ENCODE measurements at places on chromosomes 5 and 9.

- no peak for DNase-seq
Measured at GRCh38 chr5:169216866-169217265, 84.1 kb downstream of the SLIT3 start.

- DNase-seq, result no peak
Measured at GRCh38 chr5:160280384-160281095, 31.8 kb downstream of the CCNJL start.

GRCh38 chr5:111707630-111708164 lies 49.3 kb downstream of the NREP start:
- DNase-seq, result no peak

- DNase-seq, result no peak
Measured at GRCh38 chr5:97245386-97245785, 62.3 kb upstream of the RIOK2 start.

- DNase-seq, result no peak
Measured at GRCh38 chr5:106127341-106127781, 1543.4 kb downstream of the EFNA5 start.

DNA sequence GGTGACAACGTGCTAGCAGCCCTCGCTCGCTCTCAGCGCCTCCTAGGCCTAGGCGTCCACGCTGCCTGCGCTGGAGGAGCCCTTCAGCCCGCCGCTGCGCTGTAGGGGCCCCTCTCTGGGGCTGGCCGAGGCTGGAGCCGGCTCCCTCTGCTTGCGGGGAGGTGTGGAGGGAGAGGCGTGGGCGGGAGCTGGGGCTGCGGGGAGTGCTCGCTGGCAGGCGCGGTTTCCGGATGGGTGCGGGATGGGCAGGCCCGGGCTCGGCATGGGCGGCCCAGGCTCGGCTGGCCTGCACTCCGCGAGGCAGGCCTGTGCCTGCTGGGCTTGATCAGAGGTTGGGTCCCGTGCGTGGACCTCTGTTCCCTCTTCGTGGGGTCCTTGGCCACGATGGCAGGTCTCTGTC lies 472.6 kb downstream of the PRR16 start:
- DNase-seq, result no peak

- no peak for DNase-seq
Measured at GRCh38 chr5:136750224-136750862, 385.0 kb upstream of the TRPC7 start.

- DNase-seq, result no peak
Measured at GRCh38 chr9:100099722-100100042, 639 bp downstream of the INVS start.

- no peak for DNase-seq
Measured at GRCh38 chr5:83526289-83526688, 54.7 kb downstream of the VCAN start.

DNA sequence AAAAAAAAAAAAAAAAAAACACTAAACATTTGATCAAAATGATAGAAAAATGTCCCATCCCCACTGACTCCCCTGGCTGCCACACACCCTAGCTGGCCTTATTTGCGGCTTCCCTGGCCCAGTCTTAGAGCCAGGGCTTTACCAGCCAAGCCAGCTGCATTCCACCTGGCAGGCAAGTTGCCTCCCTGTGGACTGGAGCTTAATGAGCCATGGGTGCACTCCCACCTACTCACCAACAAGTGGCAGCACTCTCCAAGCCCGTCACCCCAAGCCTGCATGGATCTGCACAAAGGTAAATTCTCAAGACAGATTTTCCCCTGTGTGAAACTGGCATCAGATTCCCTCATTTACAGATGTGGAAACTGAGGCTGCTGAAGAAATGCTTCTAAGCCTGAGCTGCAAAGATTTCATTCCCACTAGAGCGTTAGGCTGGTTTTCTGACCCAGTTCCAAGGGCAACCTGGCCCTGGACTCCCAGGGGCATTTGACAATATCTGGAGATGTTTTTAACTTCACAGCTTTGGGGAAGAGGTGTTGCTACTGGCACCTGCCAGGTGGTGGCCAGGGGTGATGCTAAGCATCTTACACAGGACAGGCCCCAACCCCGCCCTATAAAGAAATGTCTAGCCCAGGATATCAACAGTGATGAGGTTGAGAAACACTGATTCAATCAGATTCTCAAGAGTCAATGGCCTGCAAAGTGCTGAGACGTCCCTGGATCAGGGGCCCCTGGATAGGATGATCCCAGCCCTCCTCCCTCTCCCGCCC lies 21.9 kb upstream of the VDAC1 start:
- peak; percentile 70 for DNase-seq

DNA sequence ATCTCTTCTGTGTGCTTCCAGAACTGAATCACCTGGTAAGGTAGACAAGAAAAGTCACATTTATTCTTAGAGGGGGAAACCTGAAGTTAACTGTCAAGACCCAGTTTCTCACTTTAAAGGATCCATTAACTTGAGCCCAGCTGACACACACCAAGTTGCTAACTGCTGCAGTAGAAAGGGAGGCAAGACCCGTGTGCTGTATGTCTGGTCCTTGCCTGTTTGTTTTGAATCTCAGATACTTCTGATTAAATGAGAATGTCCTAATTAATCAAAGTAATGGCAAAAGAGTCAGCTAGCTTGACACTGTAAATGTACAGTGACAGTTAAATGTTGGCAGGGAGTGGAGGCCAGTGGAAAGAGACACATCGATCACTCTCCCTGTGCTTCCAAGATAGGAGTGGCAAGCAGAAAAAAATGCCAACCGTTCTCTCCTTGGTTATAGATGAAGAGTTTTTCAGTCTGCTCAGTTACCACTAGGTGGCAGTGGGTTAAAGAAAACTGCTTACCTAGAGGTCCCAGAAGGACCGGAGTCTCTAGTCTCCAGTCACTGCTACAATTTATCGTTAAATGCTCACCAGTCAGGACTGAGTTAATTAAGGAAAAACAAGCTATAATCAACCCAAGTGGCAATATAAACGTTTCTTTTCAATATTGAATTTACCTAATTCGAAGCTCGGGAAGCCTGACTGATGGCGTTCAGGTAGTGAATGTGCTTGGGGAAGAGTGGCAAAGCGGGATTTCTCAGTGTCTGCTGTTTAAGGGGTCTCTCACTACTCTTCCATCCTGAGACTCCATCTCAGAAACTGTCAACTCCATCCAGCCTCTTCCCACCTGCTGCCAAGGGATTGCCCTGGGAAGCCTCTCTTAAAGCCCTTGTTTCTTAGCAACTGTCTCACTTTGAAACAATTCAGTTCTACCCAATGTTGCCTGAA lies 18.4 kb downstream of the LSM11 start:
- DNase-seq, result peak; percentile 83

GRCh38 chr5:38892363-38892762 lies 46.6 kb downstream of the OSMR start:
- DNase-seq, result no peak

DNA sequence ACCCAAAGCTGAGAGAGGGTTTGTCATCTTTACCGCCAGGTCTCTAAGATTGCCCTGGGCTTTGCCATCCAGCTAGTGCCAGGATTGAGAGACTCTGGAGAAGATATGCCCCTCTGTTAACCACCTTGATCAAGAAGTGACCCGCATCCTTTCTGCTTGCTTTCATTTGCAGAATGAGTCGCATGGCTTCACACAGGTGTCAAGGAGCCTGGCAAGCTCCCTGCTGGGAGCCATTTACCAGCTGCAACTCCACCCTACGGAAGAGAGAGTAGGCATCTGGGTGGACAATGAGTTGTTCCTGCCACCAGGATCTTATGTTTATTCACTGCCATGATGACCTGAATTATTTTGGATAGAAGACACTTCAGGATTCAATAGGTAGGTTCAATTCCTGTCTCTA lies 43.0 kb downstream of the HSD17B3 start:
- DNase-seq, result no peak

DNA sequence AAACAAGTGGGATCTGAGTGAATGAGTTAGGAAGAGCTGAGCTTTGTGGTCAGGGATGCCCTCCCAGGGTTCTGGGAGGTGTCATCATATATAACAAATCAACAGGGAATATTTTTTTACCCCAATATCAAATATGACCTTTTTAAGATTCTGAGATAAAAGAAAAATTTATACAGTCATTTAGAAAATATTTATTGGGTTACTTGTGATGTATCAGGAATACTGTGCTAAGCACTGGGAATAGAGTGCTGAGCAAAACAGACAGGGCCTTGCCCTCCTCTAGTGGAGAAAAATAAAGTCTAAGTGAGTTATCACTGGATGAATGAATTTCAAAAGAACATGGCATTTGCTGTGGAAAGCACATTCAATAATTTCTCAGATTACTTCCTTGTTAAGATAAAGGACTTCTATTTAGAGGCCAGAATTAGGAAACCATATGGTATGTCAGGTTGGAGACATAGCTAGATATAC lies 102.9 kb downstream of the BOD1 start:
- DNase-seq, result peak; percentile 36

DNA sequence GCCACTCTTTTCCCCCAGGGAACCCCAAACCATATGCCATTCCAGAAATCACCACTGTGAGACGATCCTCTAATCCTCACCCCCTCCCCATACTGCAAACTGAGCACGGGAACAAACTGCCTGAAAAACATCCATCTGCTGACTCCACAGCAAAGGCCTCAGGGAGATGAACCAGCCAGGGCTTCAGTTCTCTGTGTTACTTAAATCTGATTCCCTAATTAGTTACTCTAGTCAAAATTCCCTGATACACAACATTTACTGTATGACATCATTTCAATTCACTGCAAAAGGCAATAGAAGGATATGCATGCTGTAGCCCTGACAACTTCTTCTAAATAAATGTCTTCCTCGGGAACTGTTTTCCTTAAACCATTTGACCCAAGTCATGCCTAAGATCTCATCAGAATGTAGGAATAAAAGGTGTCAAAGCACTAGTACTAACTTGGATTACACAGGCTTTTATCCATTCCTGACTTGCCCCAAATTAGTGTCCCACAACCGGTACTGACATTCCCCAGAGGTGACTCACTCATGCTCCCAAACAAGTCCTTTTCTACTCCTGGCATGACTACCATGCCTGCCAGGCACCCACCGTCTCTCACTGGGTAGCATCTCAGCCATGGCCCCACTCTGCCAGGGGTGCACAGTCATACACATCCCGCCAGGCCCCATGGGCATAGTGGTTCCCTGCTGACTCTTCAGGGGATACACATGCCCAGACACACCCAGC lies 35.0 kb downstream of the MTX3 start:
- peak; percentile 20 for DNase-seq

DNA sequence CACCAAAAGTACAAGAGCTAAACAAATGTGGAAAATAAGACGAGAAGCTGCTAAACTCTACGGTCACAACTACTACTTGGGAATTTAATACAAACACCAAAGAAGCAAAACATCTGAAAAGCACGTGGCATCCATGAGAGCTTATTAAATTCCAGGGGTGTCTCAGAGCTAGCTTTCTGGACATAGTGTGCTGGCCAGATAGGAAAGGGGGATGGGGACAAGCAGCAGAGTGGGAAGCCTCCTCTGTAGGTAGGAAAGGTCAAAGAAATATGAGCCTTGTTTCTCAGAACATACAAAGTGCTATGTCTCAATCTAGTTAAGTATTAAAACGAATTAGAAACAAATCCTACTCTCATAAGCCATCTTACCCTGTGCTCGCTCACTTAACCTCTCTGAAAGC lies 51.3 kb upstream of the GOLPH3 start:
- peak; percentile 31 for DNase-seq

DNA sequence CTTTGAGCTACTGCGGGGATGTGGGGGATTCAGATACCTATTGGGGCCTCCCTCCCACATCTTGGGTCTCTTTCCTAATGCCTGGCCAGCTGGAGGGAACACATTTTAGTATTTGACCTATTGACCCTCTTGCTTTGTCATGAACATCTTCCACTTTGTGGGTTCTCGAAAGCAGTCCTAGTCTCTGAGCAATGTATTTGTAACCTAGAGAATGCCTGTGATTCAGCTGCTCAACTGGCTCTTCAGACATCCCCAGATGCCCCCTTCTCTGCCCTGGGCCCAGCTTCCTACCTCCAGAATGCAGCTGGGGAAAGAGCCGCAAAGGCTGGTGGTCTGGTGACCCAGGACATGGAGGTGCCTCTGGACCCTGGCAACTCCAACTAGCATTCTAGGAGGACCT lies 32.2 kb downstream of the APTX start:
- no peak for DNase-seq

DNA sequence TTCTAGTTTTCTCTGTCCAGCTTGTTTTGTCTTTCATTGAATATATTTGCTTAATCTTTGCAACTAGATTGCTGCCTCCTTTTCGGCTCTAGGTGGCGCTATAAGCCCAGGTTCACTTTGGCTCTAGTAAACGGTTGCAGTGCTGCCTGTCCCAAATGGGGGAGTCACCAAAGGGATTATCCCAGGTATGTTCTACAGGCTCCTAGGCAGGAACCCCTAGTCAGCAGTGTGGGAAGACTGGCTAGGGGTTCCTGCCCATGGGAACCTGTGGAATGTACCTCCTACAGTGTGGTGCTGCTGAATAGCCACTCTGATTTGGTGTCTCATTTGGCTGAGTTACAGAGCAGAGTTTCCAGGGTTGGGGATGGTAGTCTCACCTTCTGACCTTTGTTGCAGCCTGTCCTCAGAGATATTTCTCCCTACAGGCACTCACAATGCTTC lies 85.2 kb downstream of the ARSB start:
- DNase-seq, result peak; percentile 83

DNA sequence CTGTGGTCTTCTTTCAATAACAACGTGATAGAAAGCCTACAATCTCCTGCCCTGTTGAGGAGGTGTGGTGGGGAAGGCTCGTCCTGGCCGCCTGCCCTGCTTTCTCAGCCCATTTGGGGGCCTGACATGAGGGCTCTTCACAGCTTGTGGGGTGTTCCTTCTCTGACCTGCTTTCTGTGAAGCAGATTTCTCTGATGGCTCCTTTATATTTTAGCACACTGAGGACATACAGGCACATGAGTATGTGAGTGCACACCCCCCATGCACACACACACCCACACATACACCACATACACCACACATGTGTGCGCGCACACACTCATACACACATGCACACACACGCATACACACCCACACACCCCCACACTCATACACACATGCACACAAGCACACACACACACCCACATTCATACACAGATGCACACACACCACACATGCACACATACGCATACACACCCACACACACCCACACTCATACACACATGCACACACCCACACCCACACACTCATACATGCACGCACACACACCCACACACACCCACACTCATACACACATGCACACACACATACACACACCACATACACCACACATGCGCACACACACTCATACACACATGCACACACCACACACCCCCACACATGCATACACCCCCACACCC lies 117.5 kb downstream of the COL5A1 start:
- DNase-seq, result peak; percentile 43
